ENCODE measurements at places on chromosomes 13 and 19.

DNA sequence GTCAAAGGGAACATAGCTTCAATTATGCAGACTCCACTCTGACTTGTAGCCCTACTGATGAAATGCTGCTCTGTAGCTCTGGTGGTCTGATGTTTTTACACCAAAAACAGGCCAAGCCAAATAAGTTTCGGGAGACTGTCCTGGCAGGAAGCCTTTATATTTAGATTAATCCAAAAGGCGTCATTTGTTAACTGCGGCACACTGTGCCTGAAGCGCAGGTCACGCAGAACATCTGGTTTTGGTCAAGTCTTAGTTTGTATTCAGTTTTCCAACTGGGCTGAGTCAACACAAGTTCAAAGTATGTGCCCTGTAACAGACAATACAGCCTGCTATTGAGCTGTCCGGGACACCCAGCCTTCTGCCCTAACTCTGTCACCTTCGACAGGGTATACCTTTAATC, 154.6 kb upstream of the IPO5 start:
- DNase-seq, result no peak

GRCh38 chr13:113457510-113457909, 4.2 kb upstream of the ADPRHL1 start:
- no peak for DNase-seq

- DNase-seq, result no peak
Observed at GRCh38 chr13:73189362-73189761, 130.6 kb downstream of the KLF5 start.

- DNase-seq, result no peak
Observed at GRCh38 chr13:48804821-48805601, 151.3 kb downstream of the CYSLTR2 start.

DNA sequence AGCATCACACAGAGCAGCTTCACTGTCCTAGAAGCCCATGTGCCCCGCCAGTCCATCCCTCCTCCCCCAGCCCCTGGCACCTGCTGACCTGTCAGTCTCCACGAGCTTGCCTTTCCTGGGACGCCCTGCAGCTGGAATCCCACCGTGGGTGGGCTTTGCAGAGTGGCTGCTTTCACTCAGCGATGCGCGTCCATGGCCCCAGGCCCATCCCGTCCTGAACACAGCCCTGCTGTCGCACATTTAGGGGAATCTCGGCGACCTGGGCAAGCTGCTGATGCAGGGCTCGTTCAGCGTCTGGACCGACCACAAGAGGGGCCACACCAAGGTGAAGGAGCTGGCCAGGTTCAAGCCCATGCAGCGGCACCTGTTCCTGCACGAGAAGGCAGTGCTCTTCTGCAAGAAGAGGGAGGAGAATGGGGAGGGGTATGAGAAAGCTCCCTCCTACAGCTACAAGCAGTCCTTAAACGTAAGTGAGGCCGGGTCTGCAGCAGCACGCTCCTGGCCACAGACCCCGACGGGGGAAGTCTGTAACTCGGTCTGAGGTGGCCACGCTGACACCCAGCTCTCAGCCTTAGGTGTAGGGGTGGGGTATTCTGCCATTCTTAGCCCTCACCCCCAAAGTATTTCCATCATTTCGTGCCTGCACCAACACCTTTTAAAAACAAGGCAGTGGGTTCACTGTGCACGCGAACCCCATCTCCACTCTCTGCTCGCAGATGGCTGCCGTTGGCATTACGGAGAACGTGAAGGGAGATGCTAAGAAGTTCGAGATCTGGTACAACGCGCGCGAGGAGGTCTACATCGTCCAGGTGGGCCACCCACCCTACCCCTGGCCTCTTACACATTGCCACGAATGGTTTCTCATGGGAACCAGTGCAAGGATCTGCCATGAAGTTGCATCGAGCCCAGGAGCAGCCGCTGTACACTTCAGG, 18.3 kb upstream of the F7 start:
- no peak for DNase-seq

- DNase-seq, result no peak
Observed at GRCh38 chr13:47999973-48000372, 1.1 kb downstream of the SUCLA2 start.

Measured in NCI-H2081 (cell line).